Stimulated activated CD8-positive, alpha-beta memory T cell treated with anti-CD3 and anti-CD28 coated beads, Interleukin-2, amount 100 ng/mL, for 1 hour (primary cell): ENCODE measurements at places on chromosomes 7 and 10.

GRCh38 chr7:46756256-46756655 is 825.7 kb downstream of the TNS3 start:
- no peak for DNase-seq

GRCh38 chr10:76111986-76112825 is 680.8 kb downstream of the LRMDA start:
- no peak for DNase-seq

GRCh38 chr7:102287111-102287980 is 678 bp downstream of the SH2B2 start:
- no peak for DNase-seq

DNA sequence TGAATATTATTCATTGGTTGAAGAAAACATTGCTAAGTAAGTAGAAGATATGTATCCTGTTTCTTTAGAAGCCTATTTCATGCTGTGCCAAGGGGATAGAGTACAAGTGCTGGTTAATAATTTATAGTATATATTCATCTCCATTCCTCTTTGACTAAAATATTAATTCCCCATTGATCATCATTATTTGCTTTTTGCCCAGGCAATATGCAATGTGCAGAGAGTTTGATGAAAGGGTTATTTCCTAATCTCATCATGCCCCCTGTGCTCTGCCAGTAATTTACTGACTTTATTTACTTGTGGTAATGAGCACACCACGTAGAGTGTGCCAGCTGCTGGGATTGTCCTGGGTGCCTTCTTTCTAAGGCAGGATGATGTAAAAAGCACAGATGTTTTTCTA is 180.9 kb downstream of the REEP3 start:
- DNase-seq: no peak
